ENCODE measurements at places on chromosomes 5 and 9. TPM values are rescaled to one million over a fixed set of nuclear protein-coding genes. Genes with fewer than 3 reads are reported as not detected.

The BSPRY gene
- total RNA-seq = 0.15 TPM

The TRIM36 gene
- total RNA-seq = 9.9 TPM

The FSTL4 gene
- total RNA-seq = 0.21 TPM

The NFX1 gene
- 33.5 TPM for total RNA-seq

All from endothelial cell (in vitro differentiated cells).